ENCODE measurements at places on chromosomes 1 and 21. TPM values are rescaled to one million over a fixed set of nuclear protein-coding genes. Genes with fewer than 3 reads are reported as not detected.

The IVL gene
- total RNA-seq: not detected

The DNASE2B gene
- not detected for total RNA-seq

The CHRM3 gene
- 0.28 TPM for total RNA-seq

The HEATR1 gene
- 45.2 TPM for total RNA-seq

The PTPRF gene
- 2.2 TPM for total RNA-seq

The SPATA6 gene
- total RNA-seq: 3.4 TPM

The SLC41A1 gene
- total RNA-seq: 23.7 TPM

The KIAA0319L gene
- total RNA-seq: 44.3 TPM

GRCh38 chr1:59229138-59229537, 67.8 kb upstream of the FGGY start:
- no peaks in the 10 kb centered on the region for H3K27me3 ChIP-seq
- no peak overlapping the region for H3K4me3 ChIP-seq
- H3K27ac ChIP-seq: no peak overlapping the region
- H3K36me3 ChIP-seq: no peaks in the 10 kb centered on the region

DNA sequence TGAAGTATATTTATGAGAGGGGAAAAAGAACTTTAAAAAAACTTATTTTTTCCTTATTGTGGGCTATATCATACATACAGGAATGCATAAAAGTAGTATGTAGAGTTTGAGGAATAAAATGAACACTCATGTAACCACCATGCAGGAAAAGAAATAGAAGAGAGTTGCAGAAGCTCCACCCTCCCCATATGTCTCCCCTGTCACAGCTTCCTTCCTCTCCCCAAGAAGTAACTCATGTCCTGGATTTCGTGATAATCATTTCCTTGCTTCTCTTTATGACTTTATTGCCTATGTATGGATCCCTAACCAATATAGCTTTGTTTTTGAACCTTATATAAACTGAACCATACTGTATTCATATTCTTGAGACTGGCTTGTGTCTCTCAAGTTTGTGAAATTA, 126.4 kb downstream of the ZZZ3 start:
- no peaks in the 10 kb centered on the region for H3K36me3 ChIP-seq
- no peaks in the 10 kb centered on the region for H3K4me1 ChIP-seq
- no peak for DNase-seq
- no peak overlapping the region for H3K27ac ChIP-seq
- H3K27me3 ChIP-seq: no peaks in the 10 kb centered on the region

GRCh38 chr1:187051618-187052232, 223.0 kb downstream of the PLA2G4A start:
- no peak overlapping the region for H3K27ac ChIP-seq
- no peaks in the 10 kb centered on the region for H3K36me3 ChIP-seq
- H3K4me3 ChIP-seq: no peak overlapping the region
- H3K4me1 ChIP-seq: no peaks in the 10 kb centered on the region

DNA sequence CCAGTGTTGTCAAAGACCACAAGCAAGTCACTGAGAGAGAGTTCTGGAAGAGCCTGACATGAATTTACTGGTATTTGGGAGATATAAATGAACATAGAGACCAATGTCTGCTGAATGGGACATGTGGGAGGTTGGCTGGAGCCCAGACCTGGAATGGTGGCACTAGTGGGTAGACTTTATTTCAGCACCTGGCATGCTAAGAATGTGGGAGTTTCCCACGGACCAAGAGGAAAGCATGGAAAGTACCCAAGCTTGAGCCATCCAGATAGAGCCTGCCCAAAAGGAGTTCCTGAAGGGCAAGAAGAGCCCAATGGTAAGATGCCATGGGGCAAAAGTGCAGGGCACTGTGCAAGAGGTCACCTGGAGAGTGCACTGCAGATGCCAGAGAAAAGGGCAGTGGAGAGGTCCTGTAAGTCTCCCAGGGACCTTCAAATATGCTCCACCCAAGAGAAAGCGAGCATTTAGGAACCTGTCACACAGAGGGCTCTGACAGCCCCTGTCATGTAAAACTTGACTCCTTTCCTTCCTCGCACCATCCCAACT, 8.1 kb upstream of the ZNF687 start:
- H3K4me1 ChIP-seq: peaks cover 26% of the 10 kb centered on the region
- H3K27ac ChIP-seq: no peak overlapping the region
- H3K36me3 ChIP-seq: peaks cover 5% of the 10 kb centered on the region
- DNase-seq: no peak
- no peak overlapping the region for H3K4me3 ChIP-seq

DNA sequence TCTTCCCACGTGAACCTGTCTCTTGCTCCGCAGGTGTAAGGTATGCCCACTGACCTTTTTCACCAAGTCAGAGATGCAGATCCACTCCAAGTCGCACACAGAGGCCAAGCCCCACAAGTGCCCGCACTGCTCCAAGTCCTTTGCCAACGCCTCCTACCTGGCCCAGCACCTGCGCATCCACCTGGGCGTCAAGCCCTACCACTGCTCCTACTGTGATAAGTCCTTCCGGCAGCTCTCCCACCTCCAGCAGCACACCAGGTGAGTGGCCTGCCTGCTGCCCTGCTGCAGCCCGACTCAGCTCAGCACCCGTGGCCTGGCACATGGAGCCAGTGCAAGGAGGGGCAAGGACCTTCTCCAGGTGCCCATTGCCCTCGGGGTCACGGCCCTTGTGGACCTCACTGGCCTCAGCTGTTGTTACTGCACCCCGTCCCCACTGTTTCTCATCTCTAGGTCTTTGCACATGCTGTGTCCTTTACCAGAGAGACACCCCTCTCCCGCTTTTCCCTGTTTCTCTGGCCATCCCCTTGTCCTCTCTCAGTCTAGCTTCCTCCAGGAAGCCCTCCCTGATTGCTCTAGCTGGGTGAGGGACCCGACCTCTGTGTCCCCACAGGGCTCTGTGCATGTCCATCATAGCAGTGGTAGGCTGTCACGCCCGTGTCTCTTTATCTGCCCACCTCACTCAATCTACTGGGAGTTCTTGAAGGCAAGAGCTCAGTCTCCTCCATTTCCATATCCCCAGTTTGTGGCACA, 25.4 kb downstream of the ZNF362 start:
- H3K27ac ChIP-seq: no peak overlapping the region
- H3K4me3 ChIP-seq: no peak overlapping the region
- H3K27me3 ChIP-seq: no peaks in the 10 kb centered on the region
- DNase-seq: no peak

- H3K27me3 ChIP-seq: peaks cover 17% of the 10 kb centered on the region
- no peak overlapping the region for H3K4me3 ChIP-seq
- H3K36me3 ChIP-seq: no peaks in the 10 kb centered on the region
- peaks cover 24% of the 10 kb centered on the region for H3K4me1 ChIP-seq
These were observed 194.8 kb downstream of the NFIA start for GRCh38 chr1:61277121-61277690.

- H3K27me3 ChIP-seq: peaks cover 16% of the 10 kb centered on the region
These were observed 15.2 kb downstream of the GIPC2 start for GRCh38 chr1:78060857-78061563.

DNA sequence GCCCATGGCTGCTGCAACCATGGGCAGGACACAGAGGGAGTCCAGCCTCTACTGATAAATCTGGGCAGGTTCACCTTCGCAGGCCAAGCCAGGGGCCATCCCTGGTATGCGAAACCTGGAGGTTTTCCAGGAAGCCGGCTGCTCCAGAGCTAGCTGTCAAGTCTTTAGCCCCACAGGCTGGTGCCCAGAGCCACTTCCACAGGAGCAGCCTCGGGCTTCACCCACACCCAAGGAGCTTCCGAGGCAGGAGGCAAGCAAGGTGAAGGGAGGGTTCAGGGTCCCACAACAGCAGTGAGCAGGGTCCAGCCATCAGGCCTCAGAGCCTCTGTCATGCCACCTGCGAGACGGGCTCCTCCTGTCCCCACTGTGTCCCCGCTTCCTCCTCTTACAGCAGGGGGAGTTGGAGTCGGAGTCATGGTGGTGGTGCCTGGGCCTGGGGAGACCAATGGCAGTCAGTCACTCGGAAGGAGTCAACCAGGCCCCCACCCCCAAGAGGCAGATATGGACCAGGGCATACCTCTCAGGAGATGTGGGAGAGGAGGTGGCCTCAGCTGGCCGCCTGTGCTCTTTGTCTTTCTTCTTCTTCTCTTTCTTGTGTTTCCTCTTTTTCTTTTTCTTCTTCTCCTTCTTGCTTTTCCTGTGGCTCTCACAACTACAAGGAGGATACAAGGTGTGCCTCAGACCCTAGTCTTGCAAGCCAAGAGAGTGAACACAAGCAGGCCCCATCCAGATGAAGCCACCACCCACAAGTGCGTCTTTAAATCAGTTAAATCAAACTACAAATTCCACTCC, 2.1 kb downstream of the C1orf35 start:
- H3K27ac ChIP-seq: peak overlapping the region; percentile 23

- no peak overlapping the region for H3K27ac ChIP-seq
- H3K27me3 ChIP-seq: peaks cover 12% of the 10 kb centered on the region
- H3K36me3 ChIP-seq: no peaks in the 10 kb centered on the region
- DNase-seq: no peak
- H3K4me3 ChIP-seq: no peak overlapping the region
- H3K4me1 ChIP-seq: peaks cover 4% of the 10 kb centered on the region
These were observed 3.2 kb downstream of the EDN2 start for GRCh38 chr1:41481109-41481775.

- H3K4me3 ChIP-seq: no peak overlapping the region
- peak overlapping the region; percentile 87 for H3K27ac ChIP-seq
- peaks cover 36% of the 10 kb centered on the region for H3K4me1 ChIP-seq
- H3K36me3 ChIP-seq: peaks cover 28% of the 10 kb centered on the region
- H3K27me3 ChIP-seq: no peaks in the 10 kb centered on the region
These were observed 16.0 kb upstream of the PIGV start for GRCh38 chr1:26771643-26772321.

- no peak for DNase-seq
- peaks cover 13% of the 10 kb centered on the region for H3K4me1 ChIP-seq
- H3K27me3 ChIP-seq: no peaks in the 10 kb centered on the region
- H3K36me3 ChIP-seq: peaks cover 2% of the 10 kb centered on the region
These were observed 613.7 kb upstream of the B3GALT2 start for GRCh38 chr1:193799948-193800690.

DNA sequence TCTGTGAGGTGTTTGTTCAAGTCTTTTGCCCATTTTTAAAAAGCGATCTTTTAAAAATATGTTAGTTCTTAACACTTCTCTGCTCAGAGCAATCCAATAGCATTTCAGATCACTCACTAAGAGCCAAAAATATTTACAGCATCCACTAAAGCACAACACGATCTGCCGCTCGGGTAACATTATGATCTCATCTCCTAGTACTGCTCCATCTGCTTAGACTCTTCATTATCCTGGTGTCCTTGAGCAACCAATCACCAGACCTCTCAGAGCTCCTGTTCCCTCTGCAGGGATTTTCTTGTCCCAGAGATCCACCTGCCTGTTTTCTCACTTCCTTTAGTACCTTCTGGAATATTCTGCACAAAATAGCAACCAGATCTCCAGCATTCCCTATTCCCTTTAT, 235.3 kb upstream of the ESRRG start:
- H3K36me3 ChIP-seq: no peaks in the 10 kb centered on the region
- H3K27me3 ChIP-seq: no peaks in the 10 kb centered on the region
- no peak for DNase-seq
- no peak overlapping the region for H3K4me3 ChIP-seq
- no peaks in the 10 kb centered on the region for H3K4me1 ChIP-seq
- no peak overlapping the region for H3K27ac ChIP-seq

GRCh38 chr1:59142311-59143132, 154.4 kb upstream of the FGGY start:
- peak overlapping the region; percentile 4 for H3K27ac ChIP-seq
- peaks cover 13% of the 10 kb centered on the region for H3K27me3 ChIP-seq

- H3K27me3 ChIP-seq: no peaks in the 10 kb centered on the region
- no peaks in the 10 kb centered on the region for H3K36me3 ChIP-seq
- no peak for DNase-seq
- H3K27ac ChIP-seq: no peak overlapping the region
- no peaks in the 10 kb centered on the region for H3K4me1 ChIP-seq
These were observed 55.2 kb downstream of the ST6GALNAC3 start for GRCh38 chr1:76129731-76130130.

DNA sequence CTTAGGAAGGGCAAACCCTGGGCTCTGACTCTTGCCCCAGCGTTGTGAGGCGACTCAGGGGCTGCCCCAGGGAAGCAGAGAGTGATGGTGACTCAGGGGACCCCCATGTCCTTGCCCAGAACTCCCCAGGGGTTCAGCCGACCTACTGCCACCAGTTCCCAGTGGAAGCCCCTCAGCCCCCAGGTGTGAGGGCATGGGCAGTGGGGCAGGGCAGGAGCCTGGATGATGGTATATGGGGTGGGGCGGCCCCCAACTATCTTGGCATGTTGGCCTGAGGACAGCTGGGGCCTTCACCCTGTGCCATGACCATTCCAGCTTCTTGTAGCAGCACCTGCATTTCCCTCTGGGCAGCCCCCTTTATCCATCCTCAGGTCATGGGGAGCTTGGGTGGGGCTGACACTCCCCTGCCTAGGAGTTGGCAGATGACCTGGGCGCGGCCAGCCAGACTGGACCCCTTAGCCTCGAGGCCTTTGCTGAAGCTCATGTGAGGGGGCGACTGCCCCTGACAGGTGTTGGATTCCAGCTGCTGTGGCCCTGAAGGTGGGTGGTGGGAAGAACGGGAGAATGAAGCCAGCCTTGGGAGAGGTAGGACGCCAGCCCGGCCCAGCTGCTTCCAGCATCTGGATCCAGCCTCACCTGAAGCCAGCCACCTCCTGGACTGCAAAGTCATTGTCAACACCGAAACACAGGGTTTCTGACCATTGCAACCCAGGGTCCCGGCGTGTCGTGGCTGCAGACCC, 1.8 kb upstream of the FNDC10 start:
- H3K4me3 ChIP-seq: no peak overlapping the region
- no peaks in the 10 kb centered on the region for H3K36me3 ChIP-seq
- H3K27me3 ChIP-seq: no peaks in the 10 kb centered on the region
- no peak overlapping the region for H3K27ac ChIP-seq

DNA sequence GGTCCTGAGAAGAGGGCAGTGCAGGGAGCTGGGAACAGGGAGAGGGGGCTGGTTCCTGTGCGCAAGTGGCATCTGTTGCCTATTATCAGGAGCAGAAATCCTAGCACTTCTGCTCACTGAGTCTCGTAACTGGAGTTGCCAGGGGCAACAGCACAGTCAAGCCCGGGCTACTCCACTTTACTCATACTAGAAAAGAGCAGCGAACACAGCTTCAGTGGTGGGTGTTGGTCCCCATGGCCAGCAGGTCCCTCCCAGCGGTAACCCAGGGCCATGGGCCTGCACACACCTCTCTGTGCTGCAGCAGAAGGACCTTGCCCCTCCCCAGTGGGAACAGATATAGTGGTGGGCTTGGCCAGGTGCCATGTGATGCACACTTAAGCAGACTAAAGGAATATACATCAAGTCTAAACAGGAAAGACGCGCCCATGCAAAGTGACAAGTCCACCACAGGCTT, 8.5 kb downstream of the PYCR2 start:
- H3K27me3 ChIP-seq: no peaks in the 10 kb centered on the region
- H3K27ac ChIP-seq: peak overlapping the region; percentile 17
- DNase-seq: no peak
- peaks cover 5% of the 10 kb centered on the region for H3K36me3 ChIP-seq

- peak overlapping the region; percentile 38 for H3K27ac ChIP-seq
- peaks cover 58% of the 10 kb centered on the region for H3K4me1 ChIP-seq
- H3K27me3 ChIP-seq: no peaks in the 10 kb centered on the region
- DNase-seq: peak; percentile 61
These were observed 125.1 kb downstream of the MRPS6 start for GRCh38 chr21:34198231-34199120.

GRCh38 chr1:37479255-37480124, 5.1 kb downstream of the ZC3H12A start:
- peak overlapping the region; percentile 90 for H3K27ac ChIP-seq
- peak; percentile 92 for DNase-seq
- H3K36me3 ChIP-seq: peaks cover 34% of the 10 kb centered on the region
- H3K27me3 ChIP-seq: no peaks in the 10 kb centered on the region
- H3K4me3 ChIP-seq: peak overlapping the region; percentile 85
- peaks cover 50% of the 10 kb centered on the region for H3K4me1 ChIP-seq

- no peaks in the 10 kb centered on the region for H3K4me1 ChIP-seq
- no peak overlapping the region for H3K4me3 ChIP-seq
- no peak overlapping the region for H3K27ac ChIP-seq
These were observed 23.5 kb upstream of the SLAMF9 start for GRCh38 chr1:159977364-159978106.

Data from activated T-cell treated with anti-CD3 and anti-CD28 coated beads, Interleukin-2, amount 50 U/mL, for 72 hours (primary cell).